ENCODE measurements at places on chromosomes 2 and 18. TPM values are rescaled to one million over a fixed set of nuclear protein-coding genes. Genes with fewer than 3 reads are reported as not detected.

DNA sequence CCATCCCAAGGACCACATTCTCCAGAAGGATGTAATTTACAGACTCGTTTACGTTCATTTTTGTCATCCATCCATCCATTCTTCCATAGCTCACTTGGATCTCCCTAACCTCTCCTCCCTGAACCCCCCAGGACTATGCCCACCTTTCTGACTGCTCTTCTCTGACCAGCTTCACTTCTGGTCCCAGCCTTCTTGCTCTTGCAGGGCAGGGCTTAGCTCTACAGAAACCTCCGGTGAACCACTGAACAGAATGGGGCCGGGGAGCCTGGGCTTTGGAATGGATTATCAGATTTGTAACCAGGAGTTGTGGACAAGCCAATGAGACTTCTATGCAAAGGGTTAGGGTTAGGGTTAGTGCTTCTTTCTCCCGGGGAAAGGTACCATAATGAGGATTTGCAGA lies 95.0 kb downstream of the TGFA start:
- no peak for DNase-seq

GRCh38 chr2:100903534-100904258 lies 83.8 kb downstream of the NPAS2 start:
- DNase-seq: no peak

Gene LRRC30
- not detected for total RNA-seq

DNA sequence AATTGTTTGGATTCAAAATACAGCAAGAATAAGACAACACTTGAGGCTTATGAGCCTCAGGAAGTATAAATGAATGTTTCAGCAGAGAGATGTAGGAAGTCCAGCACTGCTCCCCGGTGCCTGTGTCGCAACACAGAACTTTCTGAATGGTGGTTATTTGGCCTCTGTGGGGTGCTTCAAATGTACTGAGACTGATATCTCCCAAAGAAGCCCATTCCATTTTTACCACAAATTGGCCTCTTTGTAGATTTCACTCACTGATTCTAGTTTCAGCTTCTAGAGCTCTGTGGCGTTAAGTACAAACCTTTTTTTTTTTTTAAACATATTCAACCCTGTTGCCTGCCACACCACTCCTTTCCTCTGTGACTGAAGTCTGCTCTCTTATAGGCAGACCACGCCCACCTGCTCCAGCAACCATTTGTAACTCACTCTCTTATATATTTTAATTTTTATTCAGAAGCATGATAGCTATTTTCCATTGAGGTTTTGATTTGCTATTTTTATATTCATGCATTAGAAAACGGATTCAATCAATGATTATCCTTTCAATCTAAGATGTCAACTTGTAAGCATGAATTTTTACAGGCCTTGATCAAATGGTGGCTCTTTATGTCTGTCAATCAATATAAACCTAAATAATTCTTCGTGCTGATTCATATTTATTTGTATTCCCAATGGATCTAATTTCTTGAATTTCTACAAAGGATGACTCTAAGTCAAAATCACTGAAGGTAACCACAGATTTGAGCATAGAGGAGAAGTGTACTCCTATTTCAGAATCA lies 277.1 kb upstream of the CCDC68 start:
- DNase-seq: no peak

DNA sequence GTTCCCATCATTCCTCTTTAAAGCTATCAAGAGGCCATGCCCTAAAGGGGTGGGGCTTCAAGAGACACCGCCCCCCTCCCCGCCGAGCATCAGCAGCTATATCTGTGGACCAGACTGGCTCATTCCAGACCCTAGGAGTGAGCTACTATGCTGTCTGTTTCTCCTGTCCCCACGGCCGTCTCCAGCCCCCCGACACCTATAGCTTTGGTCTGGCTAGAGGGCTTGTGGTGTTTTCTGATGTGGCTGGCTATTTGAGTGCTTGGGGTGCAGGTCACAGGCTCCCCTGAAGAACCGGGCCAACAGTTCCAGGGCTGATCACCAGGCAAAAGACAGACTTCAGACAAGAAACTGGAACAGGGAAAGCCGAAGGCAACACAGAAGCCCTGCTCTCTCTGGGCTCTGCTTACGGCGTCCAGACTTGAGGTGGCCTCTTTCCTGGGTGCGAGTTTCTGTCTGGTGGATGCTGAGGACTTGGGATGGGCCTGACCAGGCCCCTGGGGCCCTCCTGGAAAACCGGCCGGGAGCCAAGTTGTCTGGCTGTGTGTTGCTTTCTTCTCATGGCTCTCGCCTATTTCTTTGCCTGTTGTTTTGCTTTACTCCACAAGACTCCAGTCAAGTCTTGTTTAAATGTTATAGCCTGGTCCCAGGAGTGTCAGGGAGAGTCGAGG lies 83.6 kb downstream of the KLHL29 start:
- DNase-seq: no peak

DNA sequence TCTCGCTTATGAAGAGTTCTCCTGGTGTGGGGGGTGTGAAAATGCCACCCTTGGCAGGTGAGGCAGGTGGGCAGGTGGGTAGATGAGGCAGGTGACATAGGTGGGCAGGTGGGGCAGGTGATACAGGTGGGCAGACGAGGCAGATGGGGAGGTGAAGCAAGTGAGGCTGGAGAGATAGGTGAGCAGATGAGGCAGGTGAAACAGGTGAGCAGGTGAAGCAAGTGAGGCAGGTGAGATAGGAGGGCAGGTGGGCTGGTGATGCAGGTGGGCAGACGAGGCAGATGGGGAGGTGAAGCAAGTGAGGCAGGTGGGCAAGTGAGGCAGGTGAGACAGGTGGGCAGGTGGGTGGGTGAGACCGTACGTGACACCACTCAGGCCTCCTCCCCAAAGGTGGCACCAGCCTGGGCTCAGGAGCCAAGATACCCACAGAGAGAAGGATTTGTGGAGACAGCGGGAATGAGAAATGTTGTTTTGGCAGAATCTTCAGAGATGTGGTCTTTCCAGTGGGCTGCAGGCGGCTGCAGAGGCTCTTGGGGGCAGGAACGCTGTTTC lies 232.3 kb upstream of the MYT1L start:
- DNase-seq: no peak

Gene SERPINB3
- not detected for total RNA-seq

Gene BOK
- total RNA-seq: 16.0 TPM

Gene TNP1
- total RNA-seq: not detected

DNA sequence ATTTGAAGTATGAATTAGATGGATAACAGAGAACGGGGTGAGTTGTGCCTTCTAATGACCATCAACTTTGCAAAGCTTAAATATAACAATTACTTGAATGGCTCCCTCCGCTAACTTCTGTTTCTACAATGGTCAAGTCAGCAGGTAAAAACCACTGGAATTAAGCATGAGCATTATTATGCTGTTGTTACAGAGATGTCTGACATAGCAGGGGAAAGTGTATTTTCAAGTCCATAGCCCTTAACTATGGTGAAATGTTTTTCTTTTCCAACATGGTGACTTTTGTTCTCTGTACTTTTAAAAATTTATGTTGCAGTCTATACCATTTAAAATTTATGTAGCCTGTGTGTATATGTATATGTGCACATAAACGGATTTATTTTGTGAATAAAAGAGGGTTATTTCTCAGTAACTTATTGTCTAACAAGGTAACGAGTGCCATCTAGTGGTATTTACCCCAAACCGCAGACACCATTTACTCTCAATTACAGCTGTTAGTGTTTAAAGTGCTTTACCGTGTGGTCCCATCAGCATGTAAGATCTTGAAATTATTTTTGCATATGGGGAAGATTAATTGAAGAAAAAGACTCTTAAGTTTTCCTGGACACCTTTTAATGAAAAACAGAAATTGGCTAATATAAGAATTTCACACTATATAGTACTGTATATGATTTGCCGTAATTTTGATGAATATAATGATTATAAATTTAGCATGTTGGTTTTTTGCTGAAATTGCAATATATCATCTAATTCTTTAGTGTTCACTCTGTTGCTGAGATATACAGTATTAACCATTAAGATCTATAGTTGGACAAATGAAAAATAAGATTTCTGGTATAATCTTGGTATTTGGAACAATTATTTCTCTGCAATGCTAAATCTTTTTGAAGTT lies 78.2 kb downstream of the UBE2E3 start:
- DNase-seq: no peak

DNA sequence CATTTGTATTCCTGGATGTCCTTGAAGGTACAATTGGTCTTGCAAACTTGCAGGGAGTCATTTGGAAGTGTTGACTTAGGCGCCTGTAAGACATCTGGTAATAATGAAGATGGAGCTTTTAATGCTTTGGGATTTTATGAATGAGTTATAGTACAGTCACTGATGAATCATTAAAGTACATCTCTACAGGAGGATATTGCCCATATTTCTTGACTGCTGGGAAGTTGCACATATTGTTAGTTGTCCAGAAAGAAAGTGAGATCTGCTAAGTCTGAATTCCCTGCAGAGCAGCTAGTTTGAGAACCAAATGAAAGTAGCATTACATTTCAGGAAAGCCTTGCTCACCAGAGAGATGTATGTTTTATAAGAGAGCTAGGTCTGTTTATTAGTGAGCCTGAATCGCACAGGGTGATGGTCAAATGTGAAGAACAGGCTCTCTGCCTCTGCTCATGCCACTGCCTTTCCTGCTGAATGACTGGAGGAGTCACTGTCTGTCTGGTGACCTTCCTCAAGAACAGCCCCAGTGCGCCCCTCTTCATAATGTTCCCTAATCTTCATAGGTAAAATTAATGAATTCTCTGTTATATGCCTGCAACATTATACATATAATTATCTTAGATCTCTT lies 138.9 kb upstream of the KLHL14 start:
- DNase-seq: no peak

Gene CELF4
- total RNA-seq: not detected

DNA sequence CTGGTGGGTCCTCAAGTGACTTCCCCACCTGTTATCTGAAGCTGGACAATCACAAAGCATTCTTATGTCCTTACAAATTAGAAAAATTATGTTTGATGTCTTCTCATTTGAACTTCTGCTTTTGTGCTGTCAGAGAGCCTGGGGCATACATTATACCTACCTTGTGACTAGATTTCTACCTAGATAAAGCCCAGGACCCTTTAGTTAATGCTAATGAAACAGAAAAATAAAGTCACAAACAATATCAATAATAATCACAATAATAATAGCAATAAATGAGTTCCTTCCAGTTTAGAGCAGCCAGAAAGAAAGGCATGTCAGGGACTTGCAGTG lies 456.4 kb downstream of the SETBP1 start:
- no peak for DNase-seq

DNA sequence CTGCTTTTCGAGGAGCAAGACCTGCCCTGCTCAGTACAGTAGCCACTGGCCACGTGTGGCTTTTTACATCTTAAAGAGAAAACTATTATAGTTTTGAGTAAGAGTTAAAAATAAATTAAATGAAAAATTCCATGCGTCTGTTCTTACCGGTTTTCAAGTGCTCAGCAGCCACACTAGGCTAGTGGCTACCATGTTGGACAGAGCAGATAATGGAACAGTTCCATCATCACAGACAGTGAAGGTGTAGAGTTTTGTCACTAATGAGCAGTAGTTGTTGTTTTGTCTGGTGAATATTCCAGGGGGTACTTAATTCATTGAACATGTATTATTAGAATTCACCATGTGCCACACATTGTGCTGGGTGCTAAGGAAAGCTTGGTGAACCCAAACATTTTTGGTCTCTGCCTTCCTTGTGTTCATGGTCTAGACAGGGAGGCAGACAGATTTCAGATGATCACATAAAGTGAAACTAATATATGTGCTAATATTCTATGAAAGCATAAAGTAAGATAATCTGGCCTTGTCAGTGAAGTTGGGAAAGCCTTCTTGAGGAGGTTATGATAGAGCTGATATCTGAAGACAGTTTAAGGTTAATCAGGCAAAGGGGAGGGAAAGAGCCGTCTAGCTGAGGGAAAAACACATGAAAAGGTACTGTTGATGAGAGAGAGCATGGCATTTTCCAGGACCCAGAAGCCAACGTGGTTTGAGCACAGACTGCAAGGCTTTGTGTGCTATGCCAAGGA lies 1.4 kb downstream of the ALMS1 start:
- DNase-seq: no peak

DNA sequence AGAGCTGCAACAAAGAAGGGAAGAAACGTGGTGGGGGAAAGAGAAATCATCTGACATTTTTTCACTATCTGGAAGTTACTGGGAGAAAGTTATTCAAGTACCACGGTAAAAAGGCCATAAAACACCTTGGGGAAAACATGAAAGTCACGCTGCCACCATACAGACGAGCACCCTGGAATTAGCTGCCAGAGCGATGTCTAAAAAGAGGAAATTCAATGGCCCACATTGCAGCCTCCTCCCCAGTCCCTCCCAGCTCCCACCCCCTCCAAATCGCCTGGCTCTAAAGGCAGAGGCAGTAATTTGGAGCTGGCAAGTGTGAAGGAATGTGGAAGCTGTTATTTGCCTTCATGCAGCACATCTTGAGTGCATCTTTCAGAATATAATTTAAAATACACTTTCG lies 192.0 kb downstream of the ALK start:
- no peak for DNase-seq

- DNase-seq: peak; percentile 69
Observed at GRCh38 chr18:74951165-74951760, 257.7 kb downstream of the PTGR3 start.

Gene IMPA2
- total RNA-seq: 14.3 TPM

GRCh38 chr18:35406666-35407065 lies 29.5 kb upstream of the ZNF396 start:
- no peak for DNase-seq

GRCh38 chr2:219571311-219572236 lies at the start of gene OBSL1:
OBSL1 (minus strand) TSS chr2:219571539; CDS start chr2:219571232, 307 bp downstream.
- DNase-seq: peak; percentile 74

Gene IL1RN
- 80.2 TPM for total RNA-seq

DNA sequence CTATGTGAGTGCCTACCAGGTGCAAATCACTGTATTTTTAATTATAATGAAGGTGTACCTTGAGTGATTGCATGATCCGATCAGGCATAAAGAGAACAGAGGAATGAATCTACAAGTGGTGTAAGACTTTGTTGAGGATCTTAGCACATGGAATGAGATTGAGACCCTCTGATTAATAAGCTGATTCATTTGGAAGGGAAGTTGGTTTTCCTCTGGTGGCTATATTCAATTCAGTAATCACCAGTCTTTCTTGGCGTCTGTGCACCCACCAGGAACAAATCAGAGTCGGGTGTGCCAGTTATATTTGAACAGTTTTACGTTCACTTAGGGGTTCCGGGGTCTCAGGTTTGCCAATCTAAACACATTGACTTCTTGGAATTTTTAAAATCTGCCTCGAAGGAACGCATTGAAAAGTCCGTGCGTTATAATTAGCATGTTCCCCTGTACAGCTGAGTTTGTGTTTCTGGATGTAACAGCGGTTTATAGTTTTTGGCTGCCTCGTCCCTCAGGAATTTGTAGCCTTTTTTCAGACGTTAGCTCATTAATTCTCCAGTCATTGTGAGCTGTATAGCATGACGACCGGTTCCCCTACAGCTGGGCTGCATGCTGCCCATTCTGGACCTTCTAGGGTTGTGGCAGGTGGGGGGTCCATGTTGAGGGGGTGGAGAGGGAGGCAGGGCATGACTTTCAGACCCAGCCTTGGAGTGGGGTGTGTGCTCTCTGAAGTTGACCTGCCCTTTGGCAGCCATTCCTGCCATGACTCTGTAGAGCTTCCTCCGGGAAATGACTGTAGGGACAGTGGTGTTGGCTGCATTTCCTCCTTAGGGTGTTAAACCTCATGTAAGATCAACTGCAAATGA lies 20.3 kb downstream of the MYO1B start:
- no peak for DNase-seq

Gene CCDC142
- 28.6 TPM for total RNA-seq

- no peak for DNase-seq
Observed at GRCh38 chr2:208356846-208357574, 49.6 kb upstream of the PTH2R start.

Gene RAB27B
- 42.1 TPM for total RNA-seq
